ENCODE measurements at places on chromosomes 6 and 20. TPM values are rescaled to one million over a fixed set of nuclear protein-coding genes. Genes with fewer than 3 reads are reported as not detected.

DNA sequence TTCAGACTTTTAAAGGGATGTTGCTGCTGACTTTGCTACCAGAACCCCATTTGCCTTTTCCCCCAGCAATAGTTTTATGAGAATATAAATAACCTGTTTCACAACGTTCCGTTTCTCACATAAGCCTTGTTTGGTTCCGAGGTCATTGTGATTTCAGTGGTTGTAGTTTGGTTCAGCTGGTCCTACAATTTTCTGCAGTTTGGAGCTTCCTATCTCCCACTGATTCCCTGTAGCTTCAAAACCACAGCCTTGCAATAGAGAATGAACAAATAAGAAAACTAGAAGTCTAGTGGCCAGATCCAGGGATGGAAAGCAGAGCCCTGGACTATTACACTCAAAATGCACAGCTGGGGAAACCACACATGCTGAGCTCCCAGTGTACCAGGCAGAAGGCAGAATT, 24.1 kb upstream of the SH3BGRL2 start:
- DNase-seq: no peak

Gene XKR7
- 0.36 TPM for total RNA-seq

GRCh38 chr6:87351583-87351982, 7.0 kb downstream of the C6orf163 start:
- DNase-seq: no peak

- DNase-seq: no peak
These were observed 217.1 kb downstream of the ANKRD60 start for GRCh38 chr20:58011106-58011946.

Gene CALHM4
- 0.20 TPM for total RNA-seq

- DNase-seq: no peak
These were observed 38.2 kb downstream of the NCR2 start for GRCh38 chr6:41373627-41373918.

DNA sequence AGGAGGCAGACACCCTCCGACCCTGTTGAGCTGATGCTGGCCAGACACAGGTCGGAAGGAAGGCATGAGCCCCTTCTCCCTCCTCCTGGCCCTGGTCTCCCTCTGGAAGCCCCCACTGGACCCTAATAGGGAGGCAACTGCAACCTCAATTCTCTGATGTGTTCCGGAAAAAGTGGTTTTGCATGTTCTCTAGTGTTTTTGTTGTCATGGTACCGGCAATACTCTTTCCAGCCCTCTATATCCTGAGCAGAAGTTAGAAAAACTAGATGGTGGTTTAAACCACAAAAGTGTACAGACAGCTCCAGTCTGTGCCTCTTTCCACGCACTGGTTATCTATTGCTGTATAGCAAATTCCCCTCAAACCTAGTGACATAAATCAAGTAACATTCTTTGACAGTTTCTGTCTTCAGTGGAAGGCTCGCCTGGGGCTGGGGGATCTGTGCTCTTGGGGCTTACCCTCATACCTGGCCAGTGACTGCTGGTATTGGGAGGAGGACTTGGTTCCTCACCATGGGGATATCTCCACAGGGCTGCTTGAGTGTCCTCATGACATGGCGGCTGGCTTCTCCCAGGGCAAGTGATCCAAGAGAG, 37.0 kb downstream of the SYTL3 start:
- no peak for DNase-seq

DNA sequence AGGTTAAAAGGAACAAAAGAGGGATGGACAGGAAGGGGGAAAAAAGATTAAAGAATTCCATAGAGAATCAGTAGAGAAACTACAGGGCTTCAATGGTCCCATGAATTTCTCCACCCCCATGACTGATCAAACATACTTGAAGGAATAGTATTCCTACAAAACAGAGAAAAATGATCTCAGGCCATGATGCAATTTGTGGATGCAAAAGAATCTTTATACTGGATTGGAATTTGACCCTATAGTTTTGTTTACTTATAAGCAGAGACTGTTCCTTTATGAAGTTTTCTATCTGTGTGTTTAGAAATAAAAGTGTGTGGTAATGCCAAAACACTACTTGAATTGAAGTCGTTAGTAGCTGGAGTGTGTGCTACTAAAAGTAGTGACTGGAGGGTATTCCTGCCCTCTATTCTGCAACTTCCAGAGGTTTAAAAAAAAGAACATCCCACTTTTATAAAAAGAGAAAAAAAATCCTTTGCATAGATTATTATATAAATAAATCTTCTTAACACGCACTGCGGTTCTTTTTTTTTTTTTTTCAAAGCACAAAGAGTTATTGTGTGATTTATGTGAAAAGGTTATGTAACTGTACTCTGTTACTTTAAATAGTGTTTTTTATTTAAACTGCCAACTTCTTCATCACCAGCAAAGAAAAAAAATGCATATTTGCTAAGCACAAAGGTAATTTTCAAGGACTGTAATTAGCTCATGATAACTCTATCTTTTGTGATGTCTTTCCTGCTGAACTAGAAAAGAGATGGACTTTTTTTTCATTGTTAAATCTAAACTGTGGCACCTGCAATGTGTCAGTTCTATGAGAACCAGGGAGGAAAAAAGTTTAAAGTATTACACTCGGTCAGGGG, 214.5 kb upstream of the CITED2 start:
- DNase-seq: peak; percentile 75

DNA sequence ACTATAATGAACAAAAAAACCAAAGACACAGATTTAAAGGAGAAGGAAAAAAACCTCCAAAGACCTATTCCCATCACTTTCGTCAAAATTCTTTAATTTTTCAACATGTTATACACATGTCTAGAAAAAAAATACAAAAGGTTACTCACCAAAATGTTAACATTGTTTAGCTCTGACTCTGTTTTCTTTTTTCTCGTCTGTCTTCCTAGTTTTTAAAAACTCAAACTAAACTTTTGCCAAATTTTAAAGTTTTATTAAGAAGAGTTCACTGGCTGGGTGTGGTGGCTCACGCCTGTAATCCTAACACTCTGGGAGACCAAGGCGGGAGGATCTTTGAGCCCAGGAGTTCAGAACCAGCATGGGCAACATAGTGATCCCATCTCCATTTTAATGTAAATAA, 10.8 kb downstream of the MCUR1 start:
- DNase-seq: no peak

DNA sequence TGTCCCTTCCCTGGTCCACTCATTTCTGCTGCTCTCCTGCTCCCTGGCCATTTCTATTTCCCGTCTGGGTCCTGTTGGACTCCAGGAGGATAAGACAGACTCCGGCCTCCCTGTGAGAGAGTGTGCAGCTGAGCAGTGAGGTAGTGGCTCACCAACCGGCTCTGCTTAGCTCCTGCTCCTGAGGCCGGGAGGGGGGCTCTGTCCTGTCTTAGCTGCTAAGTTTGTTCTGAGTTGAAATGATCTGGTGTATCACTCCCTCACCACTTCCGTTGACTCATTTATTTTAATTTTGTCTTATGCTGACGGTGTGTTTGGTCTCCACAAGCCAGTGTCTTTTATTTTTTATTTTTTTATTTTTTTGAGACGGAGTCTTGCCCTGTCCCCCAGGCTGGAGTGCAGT, 148.5 kb upstream of the PDE10A start:
- no peak for DNase-seq

Gene SALL4
- 15.0 TPM for total RNA-seq

Gene CNKSR3
- total RNA-seq: 11.1 TPM
